Stimulated activated naive CD8-positive, alpha-beta T cell treated with anti-CD3 and anti-CD28 coated beads, Interleukin-15, amount 100 ng/mL, for 72 hours (primary cell): ENCODE measurements at places on chromosomes 11 and 22.

DNA sequence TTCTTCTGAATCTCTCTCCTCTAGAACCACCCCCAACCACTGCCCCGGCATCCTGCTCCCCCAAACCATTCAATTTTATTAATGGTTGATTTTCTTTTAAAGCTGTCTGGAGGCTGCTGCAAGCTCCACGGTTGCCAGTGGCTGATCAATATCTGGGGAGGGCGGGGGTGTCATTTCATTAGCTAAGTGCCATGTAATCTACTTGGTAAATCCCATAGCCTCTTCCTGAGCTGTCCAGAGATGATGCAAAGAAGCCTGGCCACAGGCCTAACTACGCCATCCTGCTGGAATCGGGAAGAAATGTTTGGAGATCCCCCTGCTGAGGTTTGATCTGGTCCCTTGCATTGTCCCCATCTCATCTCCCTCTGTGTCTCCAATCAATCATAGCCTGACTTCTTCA is 440.1 kb downstream of the MIAT start:
- no peak for DNase-seq

GRCh38 chr22:49566693-49567092 is 261.0 kb downstream of the BRD1 start:
- no peak for DNase-seq

- no peak for DNase-seq
Measured at GRCh38 chr11:10606536-10607208, 38.2 kb upstream of the LYVE1 start.

GRCh38 chr11:111836721-111837120 is 34.7 kb downstream of the ALG9 start:
- DNase-seq = no peak

GRCh38 chr11:61378713-61379313 is 13.6 kb upstream of the TMEM216 start:
- no peak for DNase-seq

- DNase-seq = peak; percentile 59
Measured at GRCh38 chr11:128725630-128726319, 31.9 kb downstream of the FLI1 start.

- no peak for DNase-seq
Measured at GRCh38 chr22:23688571-23688970, 2.2 kb upstream of the RGL4 start.

DNA sequence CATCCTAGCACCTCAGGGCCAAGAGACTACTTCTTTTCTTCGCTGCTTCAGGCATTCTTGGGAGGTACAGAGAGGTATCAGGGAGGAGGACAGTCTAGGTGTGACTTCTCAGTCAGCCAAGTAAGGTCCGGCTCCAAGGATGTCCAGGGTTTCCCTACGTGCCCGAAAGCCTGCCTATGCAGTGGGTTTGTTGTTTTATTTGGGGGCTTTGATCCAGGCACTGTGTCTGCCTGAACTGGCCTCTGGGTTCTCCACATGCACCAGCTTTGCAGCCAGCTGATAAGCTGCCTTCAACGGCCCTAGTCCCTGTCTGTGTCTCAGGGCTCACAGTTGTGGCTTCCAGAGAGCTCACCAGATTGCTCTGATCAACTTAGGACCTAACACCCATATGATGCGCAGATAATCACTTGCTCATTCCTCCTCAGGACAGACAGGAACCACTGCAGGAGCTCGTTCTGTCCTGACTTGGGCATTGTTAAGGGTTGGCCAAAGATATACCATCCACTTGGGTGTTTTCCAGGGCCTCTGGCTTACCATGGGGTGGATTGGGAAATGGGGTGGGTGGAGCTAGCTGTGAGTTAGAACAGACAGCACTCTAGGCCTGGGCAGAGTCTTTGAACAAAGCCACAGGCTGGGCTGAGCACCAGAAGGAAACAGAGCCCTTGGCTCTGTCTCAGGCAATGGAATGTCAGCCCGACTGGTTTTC is 45.5 kb upstream of the CRYBB3 start:
- DNase-seq = no peak

GRCh38 chr11:107562647-107563208 is 2.8 kb downstream of the ALKBH8 start:
- DNase-seq = no peak

- no peak for DNase-seq
Measured at GRCh38 chr11:78313181-78313795, 104.3 kb downstream of the GAB2 start.

DNA sequence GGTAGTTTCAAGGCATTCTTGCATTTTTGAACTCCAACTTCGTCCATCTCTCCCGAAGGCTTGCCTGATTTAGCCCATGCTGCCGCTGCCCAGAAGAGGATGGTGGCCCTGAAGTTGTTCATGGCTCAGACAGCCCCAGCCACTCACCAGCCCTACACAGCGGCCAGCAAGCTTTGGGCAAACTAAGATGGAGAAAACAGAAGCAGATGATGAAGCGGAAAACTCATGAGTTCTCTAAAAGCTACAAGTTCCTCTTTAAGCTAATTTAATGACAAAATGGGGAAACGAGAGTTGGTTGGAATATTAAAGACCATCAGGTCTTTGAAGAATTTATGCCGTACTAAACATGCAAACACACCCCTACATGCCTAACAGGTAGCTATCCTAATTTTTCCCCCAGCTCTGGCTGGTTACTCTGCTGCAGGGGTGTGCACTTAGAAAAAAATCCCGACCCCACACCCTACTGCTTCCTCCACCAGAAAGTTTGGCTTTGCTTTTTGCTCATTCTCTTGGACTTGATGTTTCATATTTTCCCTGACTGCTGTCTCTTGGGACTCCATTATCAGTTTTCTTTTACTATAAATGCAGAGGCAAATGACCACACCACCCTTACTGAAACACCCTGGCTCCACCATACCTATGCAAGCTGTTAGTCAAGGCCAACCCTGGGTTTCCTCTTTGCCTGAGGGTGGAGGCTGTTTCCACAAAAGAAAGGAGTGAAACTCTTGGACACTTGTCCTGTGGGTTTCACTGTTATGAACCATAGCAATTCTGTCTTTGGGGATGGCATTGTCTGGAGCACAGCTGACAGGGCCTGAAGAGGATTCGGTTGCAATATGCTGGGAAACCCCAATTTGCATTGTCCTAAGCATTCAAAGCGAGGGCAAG is at the start of gene MPEG1:
Gene MPEG1, minus strand, starts transcription at position 184 of the 888 bp plus-strand sequence. Its CDS starts 62 bp downstream, at position 122.
- no peak for DNase-seq

GRCh38 chr11:68673991-68674390 is 10.4 kb upstream of the GAL start:
- DNase-seq = no peak

- no peak for DNase-seq
Measured at GRCh38 chr22:40213478-40213877, 35.8 kb downstream of the TNRC6B start.

- no peak for DNase-seq
Measured at GRCh38 chr22:50060441-50061140, 2.5 kb upstream of the TTLL8 start.

GRCh38 chr11:15988693-15989231 is 367.6 kb downstream of the SOX6 start:
- DNase-seq = no peak

DNA sequence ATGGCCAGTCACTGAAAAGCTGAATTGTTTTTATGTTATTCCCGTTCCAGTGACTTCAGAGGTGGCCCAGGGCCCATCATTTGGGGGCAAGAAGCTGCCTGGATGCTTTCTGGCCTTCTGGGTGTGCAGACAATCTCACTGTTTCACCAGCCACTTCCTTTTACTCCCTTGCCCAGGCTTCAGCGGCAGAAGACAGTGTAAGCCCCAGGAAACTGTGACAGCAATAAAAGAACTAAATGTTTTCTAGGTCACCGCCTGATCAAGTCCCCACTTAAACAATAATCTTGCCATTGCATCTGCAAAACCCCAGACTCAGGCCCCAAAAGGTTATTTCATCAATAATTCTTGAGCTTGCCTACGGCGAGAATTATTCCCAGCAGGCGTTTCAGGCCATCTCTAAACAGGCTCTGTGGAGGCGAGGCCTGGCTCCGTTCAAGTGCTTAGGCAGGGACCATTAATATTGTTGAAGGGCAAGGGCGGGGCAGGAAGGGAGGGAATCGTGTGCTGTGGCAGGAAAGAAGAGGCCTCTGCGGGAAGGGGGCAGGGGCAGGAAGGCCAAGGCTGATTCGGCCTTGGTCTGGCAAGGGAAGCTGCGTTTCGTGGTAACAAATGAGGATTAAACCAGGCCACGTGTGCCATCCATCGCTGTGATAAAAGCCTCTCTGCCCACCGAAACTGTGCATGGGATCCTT is 252.3 kb downstream of the KIRREL3 start:
- DNase-seq = no peak

DNA sequence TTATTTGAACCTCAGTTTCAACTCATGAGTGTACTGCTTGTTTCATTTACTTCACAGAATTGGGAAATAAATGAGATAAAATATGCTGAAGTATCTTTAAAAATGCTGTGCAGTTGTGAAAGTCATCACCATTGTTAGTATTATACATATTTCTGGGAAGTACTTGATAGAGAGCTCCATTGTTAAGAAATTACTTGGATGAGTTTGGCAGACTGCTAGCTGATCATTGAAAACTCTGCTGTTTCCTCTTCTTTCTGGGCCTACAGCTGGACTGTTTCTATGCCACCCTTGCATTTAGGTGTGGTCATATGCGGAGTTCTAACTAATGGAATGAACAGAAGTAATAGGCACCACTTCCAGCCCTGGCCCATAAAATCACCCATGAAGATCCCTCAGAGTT is 10.0 kb downstream of the SIK2 start:
- no peak for DNase-seq

GRCh38 chr11:67634366-67635230 is 4.9 kb upstream of the NUDT8 start:
- no peak for DNase-seq

- DNase-seq = no peak
Measured at GRCh38 chr11:60145677-60146076, 37.2 kb downstream of the MS4A6A start.

DNA sequence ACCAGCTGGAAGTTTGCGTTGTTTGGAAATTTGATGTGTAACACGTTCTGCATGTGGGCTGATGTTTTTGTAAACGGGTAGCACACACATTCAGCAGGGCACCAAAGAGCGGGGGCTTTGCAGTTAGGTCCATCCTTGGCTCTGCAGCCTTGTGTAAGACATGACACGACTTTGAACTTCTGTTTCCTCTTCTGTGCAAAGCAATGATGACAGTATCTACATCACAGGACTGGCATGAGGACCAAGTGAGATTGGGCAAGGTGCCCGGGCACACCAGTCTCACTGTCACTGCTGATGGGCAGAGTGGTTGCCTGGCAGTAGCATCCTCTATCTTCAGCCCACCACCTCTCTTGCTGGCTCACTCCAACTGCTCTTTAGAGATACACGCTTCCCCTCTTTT is 3.3 kb downstream of the TCN2 start:
- DNase-seq = no peak

DNA sequence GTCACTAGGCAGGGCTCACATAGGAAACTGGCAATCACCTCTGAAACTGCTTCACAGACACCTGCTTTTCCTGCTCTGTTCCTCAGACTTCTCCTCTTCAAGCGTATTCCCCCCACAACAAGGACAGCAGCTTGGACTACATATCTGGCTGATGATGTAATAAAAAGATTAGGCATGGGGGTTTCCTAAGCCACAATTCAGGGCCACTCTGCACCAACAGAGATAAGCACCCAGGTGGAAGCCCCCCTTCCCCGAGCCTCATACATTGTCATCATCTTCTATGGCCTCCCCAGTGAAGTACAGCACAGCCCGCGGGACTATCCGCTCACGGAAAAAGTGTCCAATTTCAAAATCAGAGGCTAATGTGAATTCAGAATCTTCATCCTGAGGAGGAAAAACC is 25.0 kb upstream of the PHLDA2 start:
- no peak for DNase-seq

DNA sequence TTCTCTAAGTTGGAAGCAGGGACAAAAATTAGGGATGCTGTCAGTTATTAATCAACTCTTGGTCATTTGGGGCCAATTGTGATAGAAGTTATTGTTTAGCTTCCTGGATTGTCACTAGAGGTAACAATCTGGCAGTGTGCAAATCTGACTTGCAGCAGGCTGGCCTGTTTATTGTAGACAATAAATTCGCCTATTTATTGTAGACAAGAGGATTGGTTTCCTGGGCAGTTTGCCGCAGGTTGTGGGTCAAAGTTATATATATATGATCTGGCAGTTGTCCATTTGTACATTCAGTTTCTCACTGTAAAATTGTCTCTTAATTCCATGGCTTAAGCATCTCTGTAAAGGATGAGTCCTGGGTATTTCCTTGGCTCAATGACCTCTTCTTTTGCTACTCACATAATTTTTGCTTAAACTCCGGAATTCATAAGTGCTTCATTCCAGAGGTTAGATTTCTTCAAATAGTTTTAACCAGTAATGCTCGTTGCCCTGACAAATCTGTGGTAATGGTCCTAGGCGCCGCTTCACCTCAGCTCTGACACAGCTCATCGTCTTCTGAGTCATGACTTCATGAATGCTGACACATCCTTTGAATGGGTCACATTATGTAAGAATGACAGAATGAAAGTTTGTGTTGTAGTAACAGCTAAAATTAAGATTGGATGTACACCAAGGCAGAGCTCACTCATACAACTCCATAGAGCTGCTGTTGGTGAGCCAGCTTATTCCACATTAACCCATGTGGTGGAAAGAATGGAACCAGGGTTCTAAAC is 7.8 kb upstream of the MMP3 start:
- no peak for DNase-seq

- DNase-seq = no peak
Measured at GRCh38 chr11:79940165-79940564, 499.3 kb upstream of the TENM4 start.

DNA sequence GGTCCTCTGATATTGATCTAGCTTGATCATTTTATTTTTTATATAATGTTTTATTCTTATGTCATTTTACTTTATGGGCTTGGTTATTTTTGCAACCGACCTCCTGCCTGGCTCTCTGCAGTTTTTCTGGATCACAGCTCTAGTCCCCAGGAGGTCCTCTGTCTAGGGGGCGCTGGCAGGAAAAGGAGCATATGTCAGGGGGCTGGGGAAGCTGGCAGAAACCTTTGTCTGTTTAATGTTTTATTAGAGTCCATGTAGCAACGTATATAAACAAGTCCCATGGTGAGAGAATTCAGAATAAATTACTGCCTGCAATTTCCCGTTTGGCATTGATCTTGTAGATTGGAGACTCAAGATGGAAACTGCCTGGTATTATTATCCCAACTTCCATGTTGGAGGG is 133.5 kb upstream of the ZBED5 start:
- DNase-seq = no peak
